NCI-H1105 treated with DMSO at 0.1 percent for 48 hours (cell line): ENCODE measurements at places on chromosomes 16 and 17.

GRCh38 chr16:47728205-47728604, 267.1 kb downstream of the PHKB start:
- DNase-seq, result no peak

DNA sequence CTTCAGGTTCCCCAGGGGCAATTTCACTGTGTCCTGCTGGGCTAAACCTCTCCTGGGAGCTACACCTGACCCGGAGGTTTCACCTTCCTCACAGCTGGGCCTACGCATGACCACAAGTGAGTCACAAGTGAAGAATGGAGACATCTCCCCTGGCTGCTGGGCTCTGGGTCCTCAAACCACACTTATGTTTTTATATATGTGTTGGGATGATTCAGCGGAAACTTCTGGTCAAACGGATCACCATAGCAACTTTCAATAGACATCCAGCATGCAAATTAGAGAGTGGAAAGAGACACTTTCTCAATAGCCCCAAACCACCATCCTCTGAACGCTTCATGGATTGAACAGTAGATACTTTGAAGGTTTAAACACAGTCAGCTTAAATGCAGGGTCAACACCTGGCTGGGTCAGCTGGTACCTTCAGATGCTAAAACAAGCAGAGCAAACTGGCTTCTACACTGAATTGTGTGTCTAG, 28.0 kb upstream of the MAF start:
- no peak for DNase-seq

DNA sequence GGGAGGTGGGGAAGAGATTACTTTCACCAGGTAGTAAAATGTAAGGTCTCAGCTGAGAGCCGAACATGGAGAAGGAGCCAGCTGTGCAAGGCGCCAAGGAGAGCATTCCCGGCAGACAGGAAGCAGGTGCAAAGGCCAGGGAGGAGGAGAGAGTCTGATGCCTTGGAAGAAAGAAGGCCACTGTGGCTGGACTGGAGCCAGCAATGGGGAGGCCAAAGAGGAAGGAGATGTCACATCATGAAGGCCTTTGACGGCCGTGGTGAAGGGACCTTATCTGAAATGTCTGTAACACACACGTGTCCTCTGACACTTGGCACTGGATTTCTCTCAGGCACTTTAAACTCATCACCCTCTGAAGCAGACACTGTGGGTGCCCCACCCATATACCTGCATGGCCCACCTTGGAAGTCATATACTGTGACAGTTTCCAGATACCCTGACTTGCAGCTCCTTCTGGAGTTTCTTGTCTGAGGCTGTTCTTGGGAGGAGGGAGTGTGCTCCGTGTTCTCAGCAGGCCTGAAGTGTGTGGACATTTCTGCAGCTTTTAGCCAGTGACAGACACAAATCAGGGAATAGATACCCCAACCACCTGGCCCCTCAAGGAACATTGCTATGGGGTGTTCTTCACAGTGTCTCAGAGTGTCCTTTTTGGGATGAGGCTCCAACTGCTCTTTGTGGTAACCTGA, 1.9 kb upstream of the SLC5A2 start:
- no peak for DNase-seq

- no peak for DNase-seq
Measured at GRCh38 chr17:67152824-67153223, 92.2 kb downstream of the HELZ start.

- no peak for DNase-seq
Measured at GRCh38 chr17:15954222-15954621, 9.3 kb downstream of the ADORA2B start.

DNA sequence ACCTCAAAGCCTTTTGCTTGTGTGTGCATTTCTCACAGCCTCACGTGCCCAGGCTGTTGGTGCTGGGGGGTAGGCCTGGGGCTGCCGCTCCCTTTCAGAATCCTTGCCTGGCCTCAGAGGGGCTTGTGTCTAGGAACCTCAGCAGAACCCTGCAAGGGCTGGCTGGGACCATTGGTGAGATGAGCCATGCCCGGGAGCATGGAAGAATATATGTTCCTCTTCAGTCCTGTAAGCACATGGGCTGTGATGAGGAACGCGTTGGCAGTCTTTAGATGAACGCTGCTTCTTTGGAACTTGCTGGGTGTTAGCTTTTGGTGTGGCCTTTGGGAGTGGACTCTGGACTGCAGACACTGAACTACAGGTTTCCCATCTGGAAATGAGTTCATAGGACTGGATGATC, 32.0 kb upstream of the SLC5A10 start:
- no peak for DNase-seq

GRCh38 chr16:67283826-67284555, 4.7 kb downstream of the PLEKHG4 start:
- no peak for DNase-seq

- DNase-seq, result no peak
Measured at GRCh38 chr16:1345087-1345486, 6.6 kb downstream of the TSR3 start.

DNA sequence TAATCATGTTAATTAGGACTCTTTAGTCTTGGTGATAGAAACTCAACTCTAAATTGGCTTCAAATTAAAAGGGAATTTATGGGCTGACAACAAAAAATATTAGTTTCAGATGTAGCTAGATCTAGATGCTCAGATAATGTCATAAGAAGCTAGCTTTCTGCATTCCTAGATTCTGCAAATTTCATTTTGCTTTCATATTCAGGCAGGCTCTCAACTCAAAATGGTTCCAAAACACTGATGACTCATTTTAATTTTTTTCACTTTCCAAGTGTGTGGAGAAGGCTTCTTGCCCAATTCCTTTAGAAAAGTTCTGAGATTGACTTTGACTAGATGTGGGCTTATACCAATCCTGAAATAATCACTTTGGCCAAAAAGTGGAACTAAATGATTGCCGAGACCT, 236.7 kb upstream of the GOT2 start:
- DNase-seq, result no peak

- no peak for DNase-seq
Measured at GRCh38 chr17:80749611-80750010, 205.0 kb downstream of the RPTOR start.

DNA sequence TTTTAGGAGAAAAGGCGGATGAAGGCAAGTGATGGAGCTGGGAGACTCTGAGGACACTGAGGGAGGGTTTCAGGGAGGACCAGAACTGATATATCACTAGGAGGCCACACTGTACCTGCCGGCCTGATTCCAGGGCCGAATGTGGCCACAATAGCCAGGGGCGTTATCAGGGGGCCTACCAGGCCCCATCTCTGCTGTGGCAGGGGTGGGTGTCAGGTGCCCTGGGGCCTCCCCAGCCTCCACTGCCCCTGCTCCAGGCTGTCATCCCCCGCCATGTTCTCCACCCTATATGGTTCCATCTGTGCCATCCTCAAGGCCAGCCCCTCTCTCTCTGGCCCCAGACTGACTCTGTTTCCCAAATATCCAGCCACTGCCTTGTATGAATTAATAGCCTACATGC, 246.5 kb downstream of the GSG1L start:
- DNase-seq, result no peak

DNA sequence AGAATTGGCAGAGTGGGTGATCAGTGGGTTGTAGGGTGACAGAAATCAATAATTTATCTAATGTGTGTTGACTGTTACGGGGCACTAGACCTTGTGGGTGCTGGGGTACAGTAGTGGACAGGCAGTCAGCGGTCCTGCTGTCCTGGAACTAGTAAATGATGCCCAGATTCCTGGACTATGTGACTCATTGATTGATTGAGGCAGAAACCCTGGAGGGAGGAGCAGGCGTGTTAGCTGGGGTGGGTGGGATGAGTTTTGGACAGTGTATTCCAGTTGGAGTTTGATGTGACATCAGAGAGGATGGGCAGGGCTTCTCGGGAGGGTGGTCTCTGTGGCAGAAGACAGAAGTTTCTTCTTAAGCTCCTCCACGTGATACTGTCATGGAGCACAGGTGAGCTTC, 24.4 kb downstream of the PRMT7 start:
- DNase-seq, result no peak

- no peak for DNase-seq
Measured at GRCh38 chr17:78412403-78412802, 34.0 kb downstream of the PGS1 start.

DNA sequence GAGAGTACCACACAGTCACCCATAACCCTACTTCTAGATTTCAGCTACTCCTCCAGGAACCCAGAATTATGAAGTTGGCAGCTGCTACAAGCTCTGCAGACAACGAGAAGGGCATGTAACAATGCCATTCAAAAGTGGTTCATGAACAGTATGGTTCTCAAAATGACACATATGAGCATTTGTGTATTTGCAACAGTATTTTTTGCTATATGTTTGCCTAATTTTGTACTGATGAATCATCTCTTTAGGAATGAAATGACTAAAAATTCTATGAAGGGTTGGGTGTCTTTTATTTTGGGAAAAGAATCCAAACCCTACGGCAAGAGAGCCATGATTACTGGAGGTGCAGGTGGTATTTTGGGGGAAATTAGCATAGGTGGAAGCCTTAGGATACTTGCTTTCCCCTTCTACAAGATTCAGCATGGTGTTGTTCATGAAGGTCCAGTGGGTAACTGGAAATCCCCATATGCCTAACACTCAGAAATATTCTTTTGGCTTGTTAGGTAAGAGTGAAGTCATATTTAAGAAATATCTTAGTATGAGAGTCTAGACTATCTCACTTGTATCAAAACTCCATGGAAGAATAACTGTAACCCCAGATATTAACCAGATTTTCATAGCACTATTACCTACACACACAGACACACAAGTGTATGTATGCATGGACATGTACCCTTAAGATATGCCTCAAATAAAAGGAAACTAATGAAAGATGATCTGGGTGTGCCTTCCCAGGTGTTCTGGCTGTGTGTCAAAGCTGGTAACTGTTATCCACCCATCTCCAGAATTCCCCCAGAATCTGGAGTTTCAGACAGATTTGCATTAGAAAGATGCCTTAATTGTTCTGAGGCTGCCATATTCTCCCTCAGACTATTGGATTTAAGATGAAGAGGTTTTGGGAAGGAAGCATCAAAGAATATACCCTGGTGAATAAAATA, 688.2 kb upstream of the SOX9 start:
- DNase-seq, result no peak

DNA sequence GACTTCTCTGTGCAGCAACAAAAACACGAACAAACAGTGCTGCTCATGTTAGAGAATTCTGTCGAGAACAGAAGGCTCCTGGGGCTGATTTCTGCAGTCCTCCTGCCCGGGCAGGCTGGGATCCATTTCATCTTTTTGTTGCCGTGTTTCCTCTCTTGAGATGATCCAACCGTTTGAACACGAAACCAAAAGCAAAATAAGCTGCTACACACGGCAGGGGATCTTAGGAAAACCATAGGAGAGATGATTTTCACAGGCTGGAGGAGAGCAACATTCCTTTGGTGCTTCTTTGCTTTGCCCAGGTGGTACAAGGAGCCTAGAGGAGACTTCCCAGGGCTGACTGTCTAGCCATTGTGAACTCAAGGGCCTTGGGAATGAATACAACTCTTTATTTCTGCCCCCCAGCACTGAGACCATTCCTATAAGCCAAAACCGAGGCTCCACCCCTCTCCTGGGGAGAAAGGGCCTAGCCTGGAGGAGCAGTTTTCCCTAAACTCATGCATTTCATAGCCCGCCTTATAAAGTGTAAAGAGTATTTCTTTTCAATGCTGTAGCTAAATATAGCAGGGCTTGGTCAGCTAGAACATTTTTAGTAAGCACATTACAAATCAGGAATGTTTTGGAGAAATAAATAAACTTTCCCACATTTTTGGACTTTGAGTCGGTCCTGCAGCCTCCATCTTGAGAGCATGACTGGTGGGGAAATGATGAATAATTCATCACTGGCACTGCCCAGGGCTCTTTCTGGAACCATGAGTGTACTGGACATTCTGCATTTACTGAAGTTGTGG, 7.7 kb downstream of the FOXL1 start:
- DNase-seq, result no peak

GRCh38 chr17:17028059-17028877, 14.0 kb upstream of the MPRIP start:
- DNase-seq, result no peak

- DNase-seq, result no peak
Measured at GRCh38 chr17:42025191-42025579, 5.3 kb downstream of the NKIRAS2 start.

GRCh38 chr17:21177401-21177800, 36.6 kb downstream of the TMEM11 start:
- DNase-seq, result no peak

DNA sequence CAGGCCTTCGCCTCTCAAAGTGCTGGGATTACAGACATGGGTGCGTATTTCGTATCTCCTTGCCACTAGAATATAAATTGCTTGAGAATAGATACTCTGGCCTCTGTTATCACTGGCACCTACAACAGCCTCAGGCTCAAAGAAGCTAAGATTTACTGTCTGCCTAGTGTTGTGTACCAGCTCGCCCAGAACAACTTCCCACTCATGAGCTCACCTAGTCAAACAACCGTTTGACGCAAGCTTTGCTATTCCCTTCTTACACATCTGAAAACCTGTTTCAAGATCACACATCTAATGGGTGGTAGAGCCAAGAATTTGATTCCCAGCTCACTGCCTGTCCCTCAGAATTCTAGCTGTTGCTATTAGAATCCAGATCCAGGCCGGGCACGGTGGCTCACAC, 24.4 kb downstream of the MIS12 start:
- no peak for DNase-seq

DNA sequence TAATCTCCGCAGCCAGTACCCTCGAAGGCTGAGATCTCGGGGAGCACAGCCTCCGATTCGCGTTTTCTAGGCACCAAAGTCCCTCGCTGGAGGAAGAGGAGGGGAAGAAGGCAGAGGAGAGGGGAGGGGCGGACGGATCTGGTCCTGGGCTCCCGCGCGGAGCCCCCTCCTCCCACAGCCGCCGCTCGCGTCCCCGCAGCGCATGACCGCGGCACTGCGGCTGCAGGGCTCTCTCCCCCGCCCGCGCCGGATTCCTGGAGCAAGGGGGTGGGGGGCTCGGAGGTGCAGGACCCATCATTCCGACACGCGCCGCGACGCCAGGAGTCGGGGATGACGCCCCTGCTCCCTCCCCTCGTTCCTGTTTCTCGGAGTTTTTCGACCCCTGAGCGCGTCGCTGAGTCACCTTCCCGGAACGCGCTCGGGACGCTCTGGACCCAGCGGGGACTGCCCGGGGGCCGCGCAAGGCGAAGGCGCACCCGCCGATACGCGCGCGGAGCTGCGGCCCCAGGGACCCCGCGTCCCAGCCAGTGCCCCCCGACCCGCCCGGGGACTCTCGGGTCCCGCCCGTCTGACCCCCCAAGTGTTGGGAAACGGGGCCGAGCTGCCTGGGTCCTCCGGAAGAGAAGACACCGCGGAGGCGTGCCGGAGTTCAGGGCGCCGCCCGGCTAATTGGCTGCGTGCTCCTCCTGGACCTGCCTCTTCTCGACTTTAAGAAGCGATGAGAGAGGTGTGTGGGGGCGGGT, 1.4 kb upstream of the SPHK1 start:
- no peak for DNase-seq

DNA sequence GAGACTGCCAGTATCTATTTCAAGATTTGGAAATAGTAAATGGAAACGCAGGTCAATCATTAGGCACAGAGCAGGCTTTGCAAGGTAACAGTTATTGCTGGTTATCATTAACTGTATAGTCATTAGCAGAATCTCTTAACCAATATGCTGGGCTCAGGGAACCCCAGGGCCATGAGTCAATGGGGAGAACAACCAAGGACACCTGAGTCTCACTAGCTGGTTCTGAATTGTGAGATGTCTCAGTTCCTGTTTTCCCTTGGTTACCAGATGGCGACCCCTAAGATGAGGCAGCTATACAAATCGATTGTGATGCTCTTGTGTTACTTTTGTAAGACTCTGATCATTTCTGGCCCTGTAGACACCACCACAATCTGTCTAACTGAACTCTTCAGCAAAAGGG, 385.3 kb downstream of the HAPSTR1 start:
- no peak for DNase-seq
